RCC 7860 (cell line): ENCODE measurements at places on chromosomes 7 and 10.

GRCh38 chr10:70906953-70907636 is 18.7 kb upstream of the PCBD1 start:
- no peak for DNase-seq

GRCh38 chr7:11207565-11207964 is 233.9 kb downstream of the PHF14 start:
- no peak for DNase-seq

- peak; percentile 58 for DNase-seq
Measured at GRCh38 chr7:27165996-27166530, 726 bp upstream of the HOXA9 start.

- DNase-seq = no peak
Measured at GRCh38 chr7:47531584-47532492, 50.1 kb downstream of the TNS3 start.

DNA sequence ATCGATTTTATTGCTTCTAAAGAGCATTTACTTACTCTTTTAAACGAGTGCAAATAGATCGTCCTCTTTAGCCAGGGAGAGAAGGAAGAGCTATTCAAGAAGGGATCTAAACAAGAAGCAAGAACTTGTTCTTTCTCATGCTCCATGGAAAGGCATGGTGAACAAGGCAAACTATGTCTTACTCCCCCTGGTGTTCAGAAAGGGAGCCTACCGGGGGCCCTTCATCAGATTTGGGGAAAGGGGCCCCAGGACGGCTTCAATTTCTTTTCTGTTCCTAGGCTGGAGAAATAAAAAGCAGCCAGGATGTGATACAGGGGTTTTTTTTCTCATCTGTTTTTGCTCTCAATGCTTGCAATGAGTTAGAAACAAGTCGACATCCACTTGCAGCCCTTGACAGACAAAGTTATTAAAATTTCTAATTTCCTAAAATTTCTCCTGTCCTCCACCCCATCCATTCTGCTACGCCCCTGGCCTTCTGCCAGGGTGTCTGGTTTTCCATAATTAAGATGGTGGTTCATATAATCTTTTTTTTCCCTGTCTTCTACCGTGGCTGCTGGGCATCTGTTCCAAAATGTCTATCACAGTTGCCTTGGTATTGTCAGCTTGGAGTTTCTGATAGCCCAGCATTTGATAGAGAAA is 214.4 kb downstream of the CREB5 start:
- DNase-seq = no peak

DNA sequence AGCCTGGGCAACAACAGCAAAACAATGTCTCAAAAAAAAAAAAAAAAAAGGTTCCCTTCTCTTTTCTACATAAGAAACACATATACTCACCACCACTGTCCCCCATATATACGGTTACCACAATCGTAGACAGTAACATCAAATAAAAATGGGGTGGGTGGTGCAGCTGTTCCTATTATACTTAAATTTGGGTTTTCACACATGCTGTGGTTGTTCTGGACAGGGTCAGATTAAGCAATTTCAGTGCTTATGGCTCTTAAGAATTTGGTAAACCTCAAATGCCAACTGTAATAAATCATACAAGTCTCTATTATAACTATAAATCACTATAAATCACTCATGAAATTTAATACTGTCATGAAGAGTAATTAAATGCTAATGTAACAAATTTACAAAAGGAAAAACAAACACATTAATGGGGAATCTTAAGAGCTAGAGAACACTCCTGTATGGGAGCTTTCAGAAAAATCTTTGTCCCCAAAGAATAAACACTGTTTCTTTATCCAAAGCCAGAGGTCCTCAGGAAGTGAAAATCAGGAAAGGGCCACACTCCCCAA is 143.6 kb downstream of the GLI3 start:
- no peak for DNase-seq

GRCh38 chr10:114684084-114684821 is 26.2 kb upstream of the ABLIM1 start:
- DNase-seq = peak; percentile 48

GRCh38 chr10:98264378-98265065 is 3.5 kb downstream of the LOXL4 start:
- no peak for DNase-seq

GRCh38 chr7:114047889-114048288 is 129.1 kb upstream of the PPP1R3A start:
- peak; percentile 58 for DNase-seq

- DNase-seq = no peak
Measured at GRCh38 chr10:56316603-56317002, 44.5 kb downstream of the ZWINT start.

- no peak for DNase-seq
Measured at GRCh38 chr7:133919810-133920209, 207.3 kb upstream of the LRGUK start.

GRCh38 chr10:24360282-24361127 is 151.6 kb downstream of the KIAA1217 start:
- peak; percentile 47 for DNase-seq

- no peak for DNase-seq
Measured at GRCh38 chr10:113446739-113447138, 106.1 kb upstream of the HABP2 start.

GRCh38 chr7:87933605-87933952 is 472 bp upstream of the ADAM22 start:
- no peak for DNase-seq

DNA sequence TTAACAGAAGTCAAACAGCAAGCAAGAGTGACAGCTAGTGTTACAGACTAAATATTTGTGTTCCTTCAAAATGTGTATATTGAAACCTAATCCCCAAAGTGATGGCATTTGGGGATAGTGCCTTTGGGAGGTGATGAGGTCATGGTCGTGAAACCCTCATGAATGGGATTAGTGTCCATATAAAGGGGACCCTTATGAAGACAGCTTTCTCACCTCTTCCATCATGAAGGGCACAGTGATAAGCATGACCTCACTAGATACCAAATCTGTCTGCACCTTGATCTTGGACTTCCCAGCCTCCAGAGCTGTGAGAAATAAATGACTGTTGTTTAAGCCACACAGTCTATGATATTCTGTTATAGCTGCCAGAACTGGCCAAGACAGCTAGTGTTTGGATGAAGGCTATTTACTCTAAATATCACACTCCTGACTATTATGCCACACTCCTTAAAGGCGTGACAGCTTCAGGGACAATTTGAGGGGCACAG is 235.7 kb upstream of the TMEM72 start:
- no peak for DNase-seq

GRCh38 chr7:72805526-72806494 is 22.2 kb downstream of the TYW1B start:
- no peak for DNase-seq

DNA sequence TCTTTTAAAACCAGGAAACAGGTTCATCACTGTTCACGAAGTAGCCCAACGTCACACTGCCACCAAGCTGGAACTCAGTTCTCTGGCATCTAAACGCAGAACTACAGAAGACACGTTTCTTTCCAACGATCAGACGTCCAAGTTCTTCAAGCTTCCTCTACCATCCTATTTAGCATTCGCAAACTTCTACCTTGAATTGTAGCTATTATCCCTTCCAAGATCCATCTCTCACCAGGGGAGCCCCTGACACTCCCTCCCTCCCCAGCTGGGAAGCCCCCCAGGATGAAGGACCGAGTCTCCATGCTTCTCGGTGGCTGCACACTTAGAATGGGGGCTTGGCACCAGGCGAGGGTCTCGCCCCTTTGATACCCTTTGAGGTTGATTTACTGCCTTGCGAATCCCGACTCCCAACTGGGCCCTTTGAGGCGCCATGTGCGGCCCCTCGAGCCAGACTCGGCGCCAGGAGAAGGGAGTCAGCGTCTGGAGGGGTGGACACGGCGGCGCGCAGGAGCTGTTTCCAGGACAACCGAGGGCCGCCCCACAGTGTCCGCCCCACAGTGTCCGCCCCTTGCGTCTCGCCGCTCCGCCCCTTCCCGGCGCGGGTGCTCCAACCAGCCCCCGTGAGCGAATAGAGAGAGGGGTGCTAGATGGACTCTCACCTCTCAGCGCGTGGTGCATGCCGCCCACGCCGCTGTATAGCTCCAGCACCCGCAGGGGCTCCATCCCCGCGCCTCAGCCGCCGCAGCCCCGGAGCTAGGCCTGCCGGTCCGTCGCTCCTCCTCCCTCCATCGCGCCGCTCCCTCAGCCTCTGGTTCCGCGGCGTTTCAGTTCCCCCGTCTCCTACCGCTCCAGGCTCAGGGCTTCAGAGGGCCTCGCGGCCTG is at the start of gene TRDMT1:
Gene TRDMT1 (minus strand): TSS at position 761 of the 882 bp plus-strand sequence. CDS start 38 bp downstream, at position 723.
- DNase-seq = peak; percentile 91

GRCh38 chr7:153852261-153852660 is 199.9 kb upstream of the DPP6 start:
- DNase-seq = no peak

DNA sequence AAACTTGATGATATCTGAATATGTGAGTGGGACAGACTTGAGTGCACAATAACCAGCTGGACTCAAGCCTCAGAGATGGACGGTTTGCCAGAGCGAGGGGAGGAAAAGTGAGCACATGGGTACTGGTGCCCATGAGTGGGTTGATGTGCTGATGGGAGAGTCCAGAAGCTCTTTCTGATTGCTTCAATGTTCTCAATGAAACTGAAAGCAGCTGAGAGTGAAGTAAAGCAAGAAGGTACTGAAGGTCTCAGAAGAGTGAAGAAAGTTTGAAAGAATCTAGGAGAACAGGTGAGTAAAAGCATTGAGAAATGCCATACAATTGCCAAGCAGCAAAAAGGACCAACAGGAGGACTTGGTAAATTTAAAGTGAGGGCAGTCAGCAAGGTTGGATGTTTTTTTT is 28.6 kb downstream of the CTTNBP2 start:
- DNase-seq = no peak

DNA sequence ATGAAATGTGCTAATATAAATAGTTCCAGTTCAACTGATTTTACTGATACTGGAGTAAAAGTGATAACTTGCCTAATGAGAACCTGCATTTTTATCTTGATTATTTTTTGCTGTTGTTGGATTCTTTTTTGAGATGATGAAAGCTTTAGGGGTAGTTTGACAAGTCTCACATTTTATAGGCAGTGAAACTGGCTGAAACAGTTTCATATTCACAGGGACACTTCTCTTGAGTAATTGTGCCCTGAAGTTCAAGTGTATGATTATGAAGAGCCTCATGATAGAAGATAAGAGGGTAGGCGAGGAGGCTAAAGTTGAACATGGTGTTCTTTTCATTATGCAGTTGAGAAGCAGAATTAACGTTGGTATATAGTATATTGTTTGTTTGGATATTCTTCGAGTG is 5.1 kb downstream of the AUTS2 start:
- no peak for DNase-seq

DNA sequence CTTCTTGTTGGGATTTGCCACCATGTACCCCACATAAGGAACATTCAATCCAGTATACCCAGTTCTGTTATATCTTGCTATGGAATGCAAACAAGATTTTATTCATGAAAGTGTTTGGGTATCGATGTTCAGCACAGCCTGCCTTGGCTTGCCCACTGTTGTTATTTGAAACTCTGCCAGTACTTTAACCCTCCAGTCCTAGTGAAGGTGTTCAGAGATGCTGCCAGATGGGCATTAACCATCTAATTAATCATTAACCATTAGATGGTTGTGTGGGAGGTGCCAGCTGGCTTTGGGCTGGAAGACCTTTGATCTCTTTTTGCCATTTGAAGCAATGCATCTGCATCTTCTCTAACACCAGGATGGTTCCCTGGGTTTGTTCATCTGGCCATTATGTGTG is 363.0 kb downstream of the SH2D4B start:
- DNase-seq = no peak

GRCh38 chr7:76077435-76077834 is 29.5 kb downstream of the MDH2 start:
- peak; percentile 27 for DNase-seq

DNA sequence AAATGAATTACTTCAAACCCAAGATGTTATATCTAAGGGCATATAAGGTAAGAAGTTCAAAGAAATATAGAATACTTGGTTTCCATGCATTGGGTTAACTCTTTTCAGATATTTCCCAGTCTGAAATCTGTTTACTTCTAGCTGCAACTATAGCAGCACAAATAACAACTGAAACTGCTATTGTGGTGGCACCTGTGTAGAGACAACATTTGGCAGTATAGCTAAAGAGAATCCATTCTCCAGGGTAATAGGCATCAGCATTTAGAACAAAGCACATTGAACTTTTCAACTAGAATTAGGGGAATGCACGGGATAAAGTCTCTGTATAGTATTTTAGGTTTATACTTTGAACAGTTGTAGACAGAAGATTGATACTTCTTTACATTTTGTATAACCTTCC is 19.7 kb upstream of the CALCR start:
- DNase-seq = no peak

GRCh38 chr10:103991393-103992128 is 24.6 kb downstream of the SLK start:
- DNase-seq = no peak

- DNase-seq = no peak
Measured at GRCh38 chr10:3554121-3554522, 230.9 kb downstream of the KLF6 start.

DNA sequence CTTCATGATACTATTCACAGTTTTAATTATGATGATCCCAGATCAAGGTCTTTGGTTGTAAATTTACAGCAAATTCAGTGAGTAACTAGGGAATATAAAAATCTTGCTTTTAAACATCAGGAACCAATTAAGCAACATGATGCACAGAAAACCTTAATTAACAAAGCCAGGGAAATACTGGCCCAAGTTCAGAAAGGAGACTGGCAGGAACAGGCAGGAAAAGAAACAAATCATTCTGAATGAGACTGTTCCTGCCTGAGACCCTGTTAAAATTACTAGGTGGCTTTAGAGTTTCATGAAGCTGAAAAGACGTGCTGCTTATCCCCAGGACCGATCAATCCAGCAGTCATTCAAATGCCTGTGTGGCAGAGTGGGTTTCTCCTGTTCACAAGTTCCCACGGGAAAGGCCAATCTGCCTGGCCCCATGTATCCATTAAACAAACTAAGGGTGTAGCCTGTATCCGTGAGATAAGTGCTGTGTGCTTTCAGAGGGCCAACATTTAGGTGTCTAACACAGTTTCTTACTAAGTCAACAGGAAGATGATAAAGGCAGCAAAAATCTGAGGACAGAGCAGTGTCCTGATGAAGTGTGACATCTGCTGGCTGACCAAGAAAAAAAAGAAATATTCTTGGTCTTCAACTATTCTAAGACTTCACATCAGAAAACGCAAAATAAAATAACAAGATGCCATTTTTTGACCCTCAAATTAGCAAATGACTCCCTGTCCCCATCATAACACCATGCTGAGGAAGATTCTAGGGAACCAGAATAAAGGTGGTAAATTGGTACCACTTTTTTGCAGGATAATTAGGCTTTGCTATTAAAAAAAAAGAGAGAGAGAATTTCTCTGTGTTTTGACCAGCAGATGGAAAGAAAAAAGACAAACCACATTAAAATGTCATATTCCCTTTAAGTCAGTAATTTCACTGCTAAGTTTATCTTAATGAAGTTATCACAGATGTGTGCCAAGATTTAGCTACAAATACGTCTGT is 34.2 kb downstream of the PUS7 start:
- peak; percentile 55 for DNase-seq

GRCh38 chr7:38120076-38120475 is 58.0 kb upstream of the STARD3NL start:
- DNase-seq = no peak

GRCh38 chr7:36604806-36605205 is 119.5 kb downstream of the AOAH start:
- peak; percentile 97 for DNase-seq

GRCh38 chr7:80153446-80153845 is 18.8 kb downstream of the GNAI1 start:
- no peak for DNase-seq

GRCh38 chr10:104259999-104260774 is 5.5 kb downstream of the GSTO1 start:
- no peak for DNase-seq

- no peak for DNase-seq
Measured at GRCh38 chr10:68506411-68506810, 20.9 kb downstream of the SLC25A16 start.

- DNase-seq = no peak
Measured at GRCh38 chr10:123057968-123058367, 49.2 kb downstream of the ACADSB start.
